ENCODE measurements at places on chromosomes 7 and 10.

- DNase-seq: no peak
Measured at GRCh38 chr7:22624781-22625180, 102.2 kb upstream of the IL6 start.

DNA sequence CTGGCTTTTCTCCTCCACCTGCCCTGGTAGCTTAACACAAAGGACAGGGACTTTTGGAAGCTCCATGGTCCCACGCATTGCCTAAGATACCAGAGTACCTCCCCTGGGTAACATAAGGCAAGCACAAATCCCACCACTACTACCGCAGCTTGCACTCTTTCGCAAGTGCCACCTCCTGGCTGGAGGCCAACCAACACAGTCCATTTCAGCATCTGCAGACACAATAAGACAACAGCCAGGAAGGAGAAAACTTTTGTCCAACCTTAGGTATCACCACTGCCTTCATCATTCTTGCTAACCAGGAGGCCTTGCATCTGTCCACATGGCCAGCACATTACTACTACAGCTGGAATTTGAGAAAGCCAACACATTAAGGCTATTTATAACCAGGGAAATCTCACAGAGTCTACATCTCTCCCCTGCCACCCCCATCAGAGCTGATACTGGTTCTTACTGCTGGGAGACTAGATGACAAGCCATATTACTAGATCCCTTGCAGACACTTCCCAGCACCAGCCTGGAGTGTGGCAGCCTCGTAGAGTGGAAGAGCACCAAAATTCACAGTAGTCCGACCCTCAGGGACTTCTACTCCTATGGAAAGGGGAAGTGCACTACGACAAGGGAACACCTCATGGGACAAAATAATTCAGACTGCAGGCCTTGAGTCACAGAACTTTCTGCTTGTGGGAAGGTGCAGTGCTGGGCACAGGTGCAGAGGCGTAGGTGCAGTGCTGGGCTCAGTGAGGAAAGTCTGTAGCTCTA lies 39.8 kb upstream of the CDK13 start:
- no peak for DNase-seq

- DNase-seq: no peak
Measured at GRCh38 chr7:76182225-76182960, 19.3 kb upstream of the SRRM3 start.

DNA sequence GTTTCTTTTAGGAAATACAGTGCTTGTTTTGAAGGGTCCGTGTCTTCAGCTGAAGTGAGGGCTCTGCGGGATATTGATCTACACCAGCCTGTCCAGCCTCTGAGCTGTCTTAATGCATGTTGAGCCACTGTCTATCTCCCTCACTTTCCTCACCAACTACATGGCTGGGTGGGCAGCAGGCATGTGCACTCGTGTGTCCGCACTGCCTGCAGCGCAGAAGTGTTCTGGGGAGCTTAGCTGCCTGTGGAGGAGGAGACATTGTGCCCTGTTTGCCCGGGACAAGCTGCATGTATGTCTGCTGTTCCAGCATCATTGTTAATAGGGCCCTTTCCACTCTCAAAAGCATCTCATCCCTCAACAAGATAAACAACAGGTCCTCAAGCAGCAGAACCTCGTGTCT lies 133.1 kb upstream of the EEPD1 start:
- DNase-seq: no peak

- DNase-seq: no peak
Measured at GRCh38 chr7:134710854-134711624, 64.4 kb downstream of the BPGM start.

DNA sequence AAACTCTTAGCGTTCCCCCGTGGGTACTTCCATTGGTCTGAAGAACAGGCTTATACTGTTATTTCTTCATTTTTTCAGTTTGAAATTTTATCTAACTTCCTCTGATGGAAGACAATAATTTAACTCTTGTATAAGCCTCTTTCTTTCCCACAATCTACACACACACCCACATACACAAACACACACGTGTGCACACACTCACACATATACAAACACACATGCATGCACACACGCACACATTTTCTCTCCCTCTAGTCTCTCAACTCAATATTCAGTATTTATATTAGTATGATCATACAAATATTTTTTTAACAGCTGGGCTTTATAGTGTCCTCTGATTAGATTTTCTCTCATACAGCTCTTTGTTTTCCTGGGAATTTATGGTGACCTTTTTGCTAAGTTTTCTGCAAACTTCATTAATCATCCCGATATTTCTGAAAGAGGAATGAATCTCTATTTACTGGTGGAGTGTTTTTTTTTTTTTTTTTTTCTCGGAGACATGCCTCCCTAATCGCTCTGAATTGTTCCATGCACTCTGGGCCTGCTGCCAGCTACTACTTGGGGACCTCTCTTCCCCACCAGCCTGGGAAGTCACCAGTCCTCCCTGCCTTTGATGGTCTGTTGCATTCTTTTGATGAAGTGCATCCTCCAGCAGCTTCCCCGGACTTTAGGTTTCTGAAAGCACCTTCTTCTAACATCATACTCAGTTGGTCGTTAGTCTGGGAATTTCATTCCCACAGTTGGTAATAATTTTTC lies 75.5 kb downstream of the ZNF777 start:
- DNase-seq: no peak

GRCh38 chr10:96242822-96243221 lies 28.5 kb downstream of the BLNK start:
- DNase-seq: no peak

GRCh38 chr7:32579776-32580175 lies 84.5 kb downstream of the AVL9 start:
- DNase-seq: no peak

DNA sequence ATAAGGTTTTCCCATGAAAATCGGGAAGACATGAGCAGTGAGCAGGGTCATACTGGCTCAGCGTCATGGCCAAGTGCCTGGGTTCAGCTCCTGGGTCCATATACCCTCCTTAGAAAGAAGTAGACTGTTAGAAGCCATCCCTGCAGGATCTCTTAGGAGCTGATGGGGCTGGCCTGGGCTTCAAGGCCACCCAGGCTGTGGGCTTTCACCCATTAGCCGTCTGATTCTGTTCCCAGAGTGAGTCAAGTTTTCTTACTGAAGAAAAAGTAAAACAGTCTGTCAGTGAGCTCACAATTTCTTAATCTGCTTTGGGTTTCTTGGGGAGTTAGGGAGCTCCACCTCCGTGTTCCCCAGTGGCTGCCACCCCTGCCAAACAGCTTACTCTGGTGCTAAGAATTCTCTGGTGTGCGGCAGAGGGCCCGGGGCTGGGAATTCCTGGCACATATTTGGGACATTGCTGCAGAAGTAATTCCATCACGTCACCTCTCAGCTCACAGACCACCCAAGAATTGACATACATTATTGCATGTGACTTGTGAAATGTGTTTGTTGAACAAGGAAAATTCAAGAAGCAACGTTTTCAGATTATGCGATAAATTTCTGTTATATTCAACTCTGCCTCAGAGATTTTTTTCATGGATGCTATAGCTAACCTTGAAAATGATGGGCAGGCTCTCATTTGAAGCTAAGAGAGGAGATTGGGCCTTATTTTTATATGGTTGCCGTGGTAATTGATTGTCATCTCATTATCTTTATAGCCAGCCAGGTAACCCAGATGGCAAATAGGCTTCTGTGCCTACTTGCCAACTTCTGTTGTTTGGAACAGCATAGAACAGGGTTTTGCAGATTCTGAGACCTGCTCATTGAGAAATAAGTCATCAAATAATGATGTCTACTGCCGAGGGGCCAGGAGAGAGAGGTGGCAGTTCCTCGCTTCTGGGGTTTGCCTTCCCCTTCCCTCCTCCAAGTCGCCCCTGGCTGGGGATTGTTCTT lies 166.4 kb downstream of the CHN2 start:
- no peak for DNase-seq

DNA sequence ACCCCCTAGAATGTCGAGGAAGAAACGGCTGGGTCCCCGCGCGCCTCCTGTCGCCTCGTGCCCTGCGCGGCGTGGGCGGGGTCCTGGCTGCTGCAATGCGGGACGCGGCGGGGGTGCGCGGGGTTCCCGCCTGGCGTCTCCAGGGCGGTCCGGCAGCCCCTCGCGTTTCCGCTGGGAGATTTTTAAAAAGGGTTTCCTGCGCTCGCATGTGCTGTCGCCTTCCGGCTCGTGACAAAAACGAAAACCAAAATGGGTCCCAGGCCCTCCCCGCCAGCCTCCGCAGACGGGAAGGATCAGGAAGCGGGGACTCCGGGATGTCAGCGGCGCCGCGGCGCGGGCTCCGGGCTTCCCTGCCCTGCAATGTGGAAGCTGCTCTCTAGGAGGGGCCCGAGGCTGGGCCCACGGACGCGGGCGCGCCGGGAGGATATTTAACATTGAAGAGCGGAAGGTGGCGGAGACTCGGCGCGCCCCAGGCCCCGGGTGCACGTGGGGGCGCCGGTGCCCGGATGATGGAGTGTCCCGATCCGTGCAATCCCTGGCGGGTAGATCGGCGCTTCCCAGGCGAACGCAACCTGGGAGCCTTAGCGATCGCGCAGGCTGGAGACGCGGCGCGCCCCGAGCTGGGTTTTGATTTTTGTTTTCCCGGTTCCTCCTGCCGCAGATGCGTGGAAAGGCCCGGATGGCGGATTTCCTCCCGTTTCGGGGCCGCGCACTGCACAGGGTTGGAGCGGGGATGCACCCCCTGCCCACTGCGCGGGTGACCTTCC lies 1.0 kb downstream of the PFKP start:
- peak; percentile 23 for DNase-seq

DNA sequence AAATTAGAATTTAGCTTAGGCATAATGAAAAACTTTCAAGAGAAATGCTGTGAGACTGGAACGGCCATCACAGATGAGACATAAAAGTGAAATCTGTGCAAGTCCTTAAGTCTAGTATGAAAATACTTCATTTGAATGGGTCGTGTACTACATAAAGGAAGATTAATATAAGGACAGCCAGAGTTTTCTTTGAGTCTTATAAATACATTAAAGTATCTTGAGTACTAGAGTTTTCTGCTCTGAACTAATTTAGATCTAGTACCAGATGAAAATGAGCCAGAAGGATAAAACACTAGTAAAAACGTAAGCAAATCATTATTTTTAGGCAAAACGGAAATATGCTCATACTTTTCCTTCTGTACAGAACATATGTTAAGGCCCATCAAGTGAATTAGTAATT lies 93.1 kb downstream of the ATE1 start:
- DNase-seq: no peak

DNA sequence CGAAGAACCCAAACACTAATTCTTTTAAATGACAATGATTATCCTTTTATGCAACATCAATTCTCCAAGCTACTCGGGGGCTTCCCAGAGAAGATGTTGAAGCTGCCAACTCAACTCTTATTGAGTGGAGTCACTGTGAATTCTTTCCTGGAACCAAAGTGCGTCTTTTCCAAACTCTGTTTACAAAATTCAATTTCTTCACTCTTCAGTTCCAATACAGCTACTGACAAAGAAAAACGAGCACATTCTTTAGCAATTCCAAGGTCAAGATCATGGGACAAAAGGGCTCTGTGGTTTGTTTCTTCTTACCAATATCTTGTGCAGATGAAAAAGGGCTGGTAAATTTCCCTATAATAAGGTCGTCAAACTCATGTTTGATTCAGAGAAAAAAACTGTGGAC lies 74.2 kb downstream of the FAS start:
- no peak for DNase-seq

GRCh38 chr7:159105832-159106811 lies 38.5 kb downstream of the VIPR2 start:
- DNase-seq: no peak

- no peak for DNase-seq
Measured at GRCh38 chr7:7859411-7859810, 109.2 kb upstream of the GLCCI1 start.

DNA sequence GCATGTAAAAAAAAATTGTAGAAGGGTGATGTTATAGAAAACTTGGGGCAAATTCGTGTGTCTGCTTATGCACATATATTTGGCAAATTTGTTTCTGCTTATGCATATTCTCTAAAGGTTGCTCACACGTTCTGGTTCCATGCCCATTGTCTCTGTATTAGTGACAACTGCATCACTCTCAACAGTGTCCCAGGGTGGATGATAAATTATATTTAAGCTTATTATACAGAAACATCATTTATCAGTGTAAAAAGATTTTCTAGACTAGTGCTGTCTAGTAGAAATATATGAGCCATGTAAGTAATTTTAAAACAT lies 4.1 kb downstream of the STK31 start:
- no peak for DNase-seq

DNA sequence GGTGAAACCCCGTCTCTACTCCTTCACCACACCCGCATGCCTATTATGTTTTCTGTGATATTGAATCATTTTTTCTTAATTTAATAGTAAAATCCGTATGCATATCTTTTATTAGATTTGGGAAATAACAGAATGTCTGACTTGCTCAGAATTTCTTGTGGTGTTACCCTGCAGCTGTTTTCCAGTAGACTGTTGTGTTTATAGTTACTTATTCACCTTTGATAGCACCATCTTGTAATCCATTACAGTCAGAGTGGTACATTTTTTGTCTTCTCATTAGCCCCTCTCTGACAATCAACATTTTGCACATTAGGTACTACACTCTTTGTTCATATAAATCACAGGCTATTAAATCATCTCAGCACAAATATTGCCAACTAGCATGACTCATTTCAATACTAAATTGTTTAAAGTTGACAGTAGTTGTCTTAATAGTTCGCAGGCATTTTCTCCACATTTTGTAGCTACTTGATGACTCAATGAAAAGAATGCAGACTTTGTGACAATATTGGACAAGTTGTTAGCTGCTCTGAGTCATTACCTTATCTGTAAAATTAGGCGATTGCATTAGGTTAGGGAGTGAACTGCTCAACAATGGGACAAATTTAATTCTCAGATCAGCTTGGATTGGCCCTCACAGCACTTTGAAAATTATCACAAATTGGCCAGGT lies 17.8 kb upstream of the SLC16A12 start:
- DNase-seq: no peak

GRCh38 chr7:49613759-49614158 lies 159.7 kb upstream of the VWC2 start:
- DNase-seq: no peak

- no peak for DNase-seq
Measured at GRCh38 chr7:30245913-30246312, 38.5 kb upstream of the ZNRF2 start.

All from NCI-H1694 treated with DMSO at 0.1 percent for 48 hours (cell line).